ENCODE measurements at places on chromosomes 5 and 9. TPM values are rescaled to one million over a fixed set of nuclear protein-coding genes. Genes with fewer than 3 reads are reported as not detected.

ANKRD34B gene
- not detected for total RNA-seq

CCDC187 gene
- total RNA-seq: under 0.01 TPM

FAM151B gene
- total RNA-seq: 0.35 TPM

FAM163B gene
- not detected for total RNA-seq

LTC4S gene
- total RNA-seq: 1.4 TPM

GPR150 gene
- not detected for total RNA-seq

CATSPER3 gene
- not detected for total RNA-seq

FOXD4L4 gene
- total RNA-seq: 0.19 TPM

PCDHGC4 gene
- total RNA-seq: 0.21 TPM

SREK1IP1 gene
- total RNA-seq: 8.0 TPM

SLIT3 gene
- total RNA-seq: 1.3 TPM

PRPF4 gene
- 33.0 TPM for total RNA-seq

NCS1 gene
- 42.7 TPM for total RNA-seq

SLC25A2 gene
- total RNA-seq: not detected

RBM18 gene
- 5.5 TPM for total RNA-seq

SLC6A18 gene
- total RNA-seq: not detected

ORM2 gene
- total RNA-seq: not detected

TAF11L10 gene
- not detected for total RNA-seq

HTR1A gene
- total RNA-seq: not detected

ZSWIM6 gene
- 6.3 TPM for total RNA-seq

PCDHB16 gene
- total RNA-seq: 0.14 TPM

SCGB3A2 gene
- total RNA-seq: not detected

PCDHA3 gene
- total RNA-seq: not detected

C7 gene
- not detected for total RNA-seq
